ENCODE measurements at places on chromosomes 11 and 22.

DNA sequence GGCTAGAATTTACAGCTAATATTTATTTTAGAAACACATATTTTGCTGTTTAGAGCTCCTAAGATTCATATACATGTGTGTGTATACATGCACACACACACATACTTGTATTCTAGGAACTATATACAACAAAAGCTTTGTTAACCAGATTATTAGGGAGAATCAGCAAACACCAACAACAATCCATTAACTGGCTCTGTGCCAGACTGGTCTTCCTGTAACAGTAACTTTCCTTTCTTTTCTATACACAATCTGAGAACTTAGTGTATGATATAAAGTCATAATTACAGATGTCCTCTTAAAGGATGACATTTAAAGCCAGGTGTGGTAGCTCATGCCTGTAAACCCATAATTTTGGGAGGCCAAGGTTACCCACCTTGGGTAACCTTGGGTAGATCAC lies 49.5 kb upstream of the CLNS1A start:
- DNase-seq, result no peak

- DNase-seq, result no peak
These were observed 124.8 kb upstream of the CSNK2A3 start for GRCh38 chr11:11477695-11478420.

DNA sequence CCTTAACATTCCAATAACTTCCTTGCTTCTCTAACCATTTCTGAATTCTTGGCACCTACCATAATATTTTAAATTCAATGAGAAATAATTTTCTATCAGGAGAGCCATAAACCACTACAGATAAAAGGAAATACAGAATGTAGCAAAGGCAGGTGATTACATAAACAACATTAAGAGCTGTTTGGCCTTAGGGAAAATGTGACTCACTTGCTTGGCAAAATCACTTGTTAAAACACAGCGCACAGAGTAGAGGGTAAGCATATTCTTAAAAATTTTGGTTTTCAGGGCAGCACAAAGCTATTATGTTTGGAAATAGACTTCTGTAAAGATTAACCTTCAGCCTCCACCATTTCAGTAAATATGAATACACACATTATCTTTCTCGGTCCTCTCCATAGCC lies 26.4 kb downstream of the IZUMO1R start:
- no peak for DNase-seq

- no peak for DNase-seq
These were observed 20.1 kb upstream of the AQP11 start for GRCh38 chr11:77569676-77570070.

DNA sequence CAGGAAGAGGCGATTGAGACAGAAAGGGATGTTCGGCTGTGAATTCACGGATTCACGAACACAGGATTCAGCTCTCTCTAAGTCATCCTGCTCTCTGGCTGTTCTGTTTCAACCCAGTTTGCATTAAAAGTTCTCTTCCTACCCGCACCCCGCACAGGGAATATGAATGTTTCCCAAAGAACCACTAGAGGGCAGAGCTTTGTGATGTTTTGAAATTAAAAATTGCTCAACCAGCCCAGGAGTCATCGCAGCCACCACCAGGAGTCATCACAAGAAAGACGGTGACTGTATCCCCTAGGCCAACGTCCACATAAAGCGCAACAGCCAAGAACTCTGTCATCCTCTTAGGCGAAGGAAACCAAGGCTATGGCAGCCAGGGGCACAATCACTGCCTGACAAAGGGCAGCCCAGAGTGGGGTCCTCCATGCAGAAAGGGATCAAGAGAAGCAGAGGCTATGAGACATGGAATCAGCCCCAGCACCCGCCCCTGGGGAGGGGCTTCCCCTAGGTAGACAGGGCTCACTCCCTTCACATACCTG lies 122.4 kb downstream of the WT1 start:
- no peak for DNase-seq
